ENCODE measurements at places on chromosomes 7 and 10. TPM values are rescaled to one million over a fixed set of nuclear protein-coding genes. Genes with fewer than 3 reads are reported as not detected.

CCDC172 gene
- not detected for total RNA-seq

TACR2 gene
- total RNA-seq, result under 0.01 TPM

PIP gene
- total RNA-seq, result not detected

IL6 gene
- 0.53 TPM for total RNA-seq

SLC26A3 gene
- total RNA-seq, result not detected

PAX2 gene
- total RNA-seq, result not detected
